ENCODE measurements at places on chromosomes 1 and 21.

DNA sequence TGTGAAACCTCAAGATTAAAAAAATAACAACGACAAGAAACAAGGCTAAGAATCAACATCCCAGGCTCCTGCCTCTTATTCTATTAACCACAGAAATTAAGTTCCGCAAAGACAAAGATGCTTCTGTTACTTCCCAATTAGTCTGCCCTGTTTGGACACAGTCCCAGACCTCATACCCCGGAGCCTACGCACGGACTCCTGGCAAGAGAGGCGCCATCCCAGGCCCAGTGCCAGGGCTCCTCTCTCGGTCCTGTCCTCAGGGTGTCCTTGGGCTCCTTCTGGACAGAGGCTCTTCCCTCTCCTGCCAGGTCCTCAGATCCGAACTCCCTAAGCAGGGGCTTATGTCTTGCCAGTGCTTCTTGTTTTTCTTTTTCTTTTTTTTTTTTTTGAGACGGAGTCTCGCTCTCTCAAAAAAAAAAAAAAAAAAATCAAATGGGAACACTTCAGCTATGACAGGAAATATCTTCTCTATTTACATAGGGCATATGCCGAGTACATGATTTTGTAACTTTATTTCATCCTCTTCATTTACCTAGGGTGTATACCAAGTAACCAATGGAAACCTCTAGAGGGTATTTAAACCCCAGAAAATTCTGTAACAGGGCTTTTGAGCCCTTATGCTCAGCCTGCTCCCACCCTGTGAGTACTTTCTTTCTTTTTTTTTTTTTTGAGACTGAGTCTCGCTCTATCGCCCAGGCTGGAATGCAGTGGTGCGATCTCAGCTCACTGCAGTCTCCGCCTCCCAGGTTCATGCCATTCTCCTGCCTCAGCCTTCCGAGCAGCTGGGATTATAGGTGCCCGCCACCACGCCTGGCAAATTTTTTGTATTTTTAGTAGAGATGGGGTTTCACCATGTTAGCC, 11.7 kb upstream of the ENO1 start:
- DNase-seq: no peak

DNA sequence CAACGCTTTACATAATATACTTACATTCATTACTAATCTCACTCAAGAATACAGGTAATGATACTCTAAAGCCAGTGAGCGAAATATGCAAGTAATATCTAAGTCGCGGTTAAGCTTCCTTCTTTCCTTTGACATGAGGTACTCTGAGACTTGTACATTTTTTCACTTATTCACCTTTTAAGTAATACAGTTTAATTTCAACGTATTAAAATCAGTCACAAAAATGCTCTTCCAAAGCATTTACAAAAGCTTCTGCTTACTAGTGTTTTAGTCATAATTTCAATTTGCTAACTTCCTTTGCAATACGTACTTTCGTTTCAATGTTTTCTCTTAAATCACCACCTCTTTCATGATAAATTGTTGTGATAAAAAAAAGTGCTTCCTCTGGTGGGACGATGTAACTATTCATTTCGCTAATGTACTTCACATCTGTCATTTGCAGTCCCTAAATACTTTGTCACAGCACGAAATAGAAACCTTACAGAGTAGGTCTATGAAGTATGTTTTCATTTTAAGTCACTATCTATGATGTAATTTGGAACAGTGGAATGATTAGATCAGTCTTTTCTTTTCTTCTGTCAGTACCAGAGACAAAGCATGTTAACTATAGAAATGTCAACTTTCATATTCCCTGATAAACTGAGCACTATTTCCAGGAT, 34.0 kb upstream of the ADGRL4 start:
- no peak for DNase-seq

DNA sequence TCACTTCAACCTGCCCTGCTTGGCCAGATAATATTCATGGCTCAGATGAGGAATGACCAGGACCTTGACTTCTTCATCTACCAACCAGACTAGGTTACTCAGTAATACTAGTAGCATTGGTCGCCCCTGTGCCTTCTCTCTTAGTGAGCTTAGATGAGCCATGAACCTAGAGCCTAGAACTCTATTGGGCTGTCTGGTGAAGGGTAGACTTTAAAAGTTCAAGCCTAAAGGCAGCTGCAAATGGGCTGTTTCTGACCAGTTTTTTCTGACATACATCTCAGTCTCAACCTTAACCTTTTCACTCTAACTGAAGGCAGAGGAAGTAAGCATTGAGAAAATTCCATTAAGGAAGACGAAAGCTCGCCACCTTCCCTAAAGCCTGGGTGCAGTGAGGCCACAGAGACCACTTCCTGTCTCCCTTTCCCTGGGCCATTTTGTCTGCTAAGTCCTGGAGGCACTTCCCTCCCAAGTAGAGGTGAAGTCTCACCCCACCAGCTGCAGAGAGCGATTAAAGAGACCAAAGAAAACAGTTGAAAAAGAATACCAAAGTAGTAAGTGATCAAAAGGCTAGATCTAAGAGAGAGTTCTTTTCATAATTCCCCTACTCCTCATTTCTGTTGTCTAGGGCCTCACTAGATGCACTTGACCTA, 53.3 kb downstream of the MTR start:
- no peak for DNase-seq

GRCh38 chr1:14724678-14725077, 126.2 kb downstream of the KAZN start:
- no peak for DNase-seq

All from esophagus squamous epithelium (tissue), 5 donors.